CD4-positive, CD25-positive, alpha-beta regulatory T cell (primary cell): ENCODE measurements at places on chromosomes 7 and 10. TPM values are rescaled to one million over a fixed set of nuclear protein-coding genes. Genes with fewer than 3 reads are reported as not detected.

DNA sequence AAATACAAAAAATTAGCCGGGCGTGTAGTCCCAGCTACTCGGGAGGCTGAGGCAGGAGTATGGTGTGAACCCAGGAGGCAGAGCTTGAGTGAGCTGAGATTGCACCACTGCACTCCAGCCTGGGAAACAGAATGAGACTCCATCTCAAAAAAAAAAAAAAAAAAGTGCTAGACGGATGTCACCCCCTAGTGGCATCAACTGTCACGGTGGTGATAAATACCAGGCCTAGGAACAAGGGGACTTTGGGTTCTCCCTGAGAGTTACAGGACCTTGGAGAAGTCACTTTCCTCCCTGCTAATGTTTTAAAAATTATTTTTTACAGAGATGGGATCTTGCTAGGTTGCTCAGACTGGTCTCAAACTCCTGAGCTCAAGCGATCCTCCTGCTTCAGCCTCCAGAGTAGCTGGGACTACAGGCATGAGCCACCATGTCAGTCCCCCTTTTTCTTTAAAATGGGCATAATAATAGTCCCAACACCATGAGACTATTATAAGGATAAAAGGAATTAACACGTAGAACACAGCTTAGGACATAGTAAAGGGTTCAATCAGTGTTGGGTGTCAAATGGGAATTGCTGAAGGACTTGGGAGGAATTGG lies 2.6 kb upstream of the TMEM130 start:
- DNase-seq = peak; percentile 56

The TAS2R3 gene
- total RNA-seq = 0.59 TPM

The CCDC172 gene
- total RNA-seq = not detected

The SPDYE1 gene
- not detected for total RNA-seq

GRCh38 chr7:25009257-25009656 lies 29.3 kb upstream of the OSBPL3 start:
- no peak for DNase-seq

- no peak for DNase-seq
Observed at GRCh38 chr10:1136268-1136667, 80.1 kb downstream of the WDR37 start.

DNA sequence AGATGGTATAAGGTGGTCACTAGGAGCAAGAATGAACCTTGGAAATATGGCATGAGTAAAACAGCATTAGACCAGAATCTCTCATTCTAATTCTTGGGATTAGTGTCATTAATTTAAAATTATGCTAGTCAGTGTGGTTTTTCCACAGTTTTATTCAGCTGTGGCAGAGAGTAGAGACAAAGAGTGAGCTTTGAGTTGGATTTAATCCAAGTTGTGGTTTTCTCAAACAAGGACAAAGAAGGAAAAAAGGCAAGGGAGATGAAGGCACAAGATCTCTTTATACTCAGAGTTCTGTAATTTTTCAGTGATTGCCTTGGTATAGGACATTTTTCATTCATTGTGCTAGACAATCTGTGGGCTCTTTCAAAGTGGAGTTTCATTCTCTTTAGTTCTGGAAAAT lies 28.2 kb upstream of the AKAP9 start:
- no peak for DNase-seq

- no peak for DNase-seq
Observed at GRCh38 chr10:44723619-44724325, 187.4 kb upstream of the TMEM72 start.
